ENCODE measurements at places on chromosomes 11 and 22.

DNA sequence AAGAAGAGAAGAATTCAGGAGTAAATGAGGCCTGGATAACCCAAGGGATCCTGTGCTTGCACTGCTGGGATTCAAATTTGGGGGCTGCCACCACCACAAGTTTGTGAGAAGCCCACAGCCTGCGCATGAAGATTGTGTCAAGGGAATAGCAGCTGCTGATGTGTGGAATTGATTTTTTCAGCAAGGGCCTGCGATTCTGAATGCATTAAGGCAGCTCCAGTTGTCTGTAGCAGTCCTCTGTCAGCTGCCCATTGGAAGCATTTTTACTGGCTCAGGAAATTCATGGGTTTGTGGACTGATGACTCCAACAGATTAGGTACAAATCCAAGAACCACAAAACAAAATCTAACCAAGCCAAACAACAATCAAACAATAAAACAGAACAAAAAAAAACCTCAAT is 14.0 kb downstream of the ARVCF start:
- DNase-seq, result no peak

DNA sequence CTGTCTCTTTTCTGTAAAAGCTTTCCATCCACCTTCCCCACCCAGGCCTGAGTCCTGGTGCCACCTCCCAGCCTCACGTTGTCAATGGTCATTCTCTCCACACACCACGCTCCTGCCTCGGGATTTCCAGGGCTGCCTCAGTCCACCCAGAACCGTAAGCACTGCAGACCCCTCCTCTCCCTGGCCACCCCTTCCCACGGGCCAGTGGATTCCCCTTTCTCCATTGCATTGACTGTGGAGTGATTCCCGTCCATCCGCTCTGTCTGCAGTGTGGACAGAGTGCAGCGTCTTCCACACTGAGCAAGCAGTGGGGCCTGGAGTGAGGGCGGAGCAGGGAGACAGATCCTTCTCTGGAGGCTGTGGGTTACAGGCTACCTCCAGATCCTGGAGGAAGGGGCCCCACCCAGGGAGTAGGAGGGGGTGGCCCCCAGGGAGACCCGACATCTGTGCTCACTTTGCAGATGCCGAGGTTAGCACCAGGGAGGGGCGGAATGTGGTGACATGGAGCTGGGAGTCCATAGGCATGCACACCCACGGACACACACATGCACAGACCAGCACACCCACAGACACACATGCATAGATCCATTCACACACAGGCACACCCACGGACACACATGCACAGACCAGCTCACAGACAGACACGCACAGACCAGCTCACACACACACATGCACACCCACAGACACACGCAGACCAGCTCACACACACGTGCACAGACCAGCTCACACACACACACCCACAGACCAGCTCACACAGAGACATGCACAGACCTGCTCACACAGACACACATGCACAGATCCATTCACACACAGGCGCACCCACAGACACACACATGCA is 109.6 kb upstream of the B3GAT1 start:
- no peak for DNase-seq

DNA sequence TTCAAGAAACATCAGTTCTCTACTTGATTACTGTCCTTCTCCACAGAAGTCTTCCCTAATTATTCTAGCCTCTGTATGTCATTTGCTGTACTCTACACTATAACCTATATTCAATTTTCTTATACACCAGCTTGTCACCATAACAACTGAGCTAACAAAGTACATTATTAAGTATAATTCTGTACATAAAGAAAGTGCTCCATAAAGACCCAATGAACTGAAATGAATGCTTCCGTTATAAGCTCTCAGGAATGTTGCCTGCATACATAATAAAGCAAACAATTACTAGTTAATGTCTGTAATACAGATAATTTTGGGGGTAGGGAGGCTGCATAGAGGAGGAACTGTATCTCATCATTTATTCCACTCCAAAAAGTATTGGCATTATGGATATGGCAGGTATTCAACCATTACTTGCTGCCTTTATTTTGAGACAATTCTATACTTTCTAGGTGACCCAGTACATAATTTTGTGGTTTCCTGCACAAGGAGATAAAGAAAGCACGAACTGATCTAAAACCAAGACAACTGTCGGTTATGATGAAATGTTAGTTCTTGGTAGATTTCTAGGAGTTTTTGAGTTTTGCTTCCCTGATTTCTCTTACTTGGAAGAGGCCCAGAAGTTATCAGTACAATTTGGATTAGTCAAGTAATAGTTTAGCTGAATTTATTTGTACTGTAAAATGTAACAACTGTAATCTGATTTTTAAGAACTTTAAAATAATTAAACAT is 202.5 kb downstream of the SBF2 start:
- DNase-seq, result no peak

GRCh38 chr22:42208362-42208761 is 62.1 kb downstream of the TCF20 start:
- DNase-seq, result no peak

DNA sequence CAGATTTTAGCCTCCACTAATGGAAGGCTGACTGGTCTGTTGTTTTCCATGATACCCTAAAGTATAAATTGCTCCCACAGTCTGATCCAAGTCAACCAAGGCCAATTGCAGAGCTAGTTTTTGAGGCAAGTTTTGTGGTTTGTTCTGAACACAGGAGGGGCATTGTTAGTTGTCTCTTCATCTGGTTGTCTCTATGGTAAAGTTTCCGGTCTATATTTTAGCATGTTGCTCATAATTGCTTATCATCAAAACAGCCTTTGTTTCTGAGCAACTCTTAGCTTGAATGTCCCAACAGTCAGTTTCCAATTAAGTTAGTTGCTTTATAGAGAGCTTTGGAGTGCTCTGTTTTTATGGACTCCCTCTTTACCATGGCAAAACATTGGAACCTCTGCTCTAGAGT is 217.6 kb upstream of the CARD18 start:
- DNase-seq, result no peak

DNA sequence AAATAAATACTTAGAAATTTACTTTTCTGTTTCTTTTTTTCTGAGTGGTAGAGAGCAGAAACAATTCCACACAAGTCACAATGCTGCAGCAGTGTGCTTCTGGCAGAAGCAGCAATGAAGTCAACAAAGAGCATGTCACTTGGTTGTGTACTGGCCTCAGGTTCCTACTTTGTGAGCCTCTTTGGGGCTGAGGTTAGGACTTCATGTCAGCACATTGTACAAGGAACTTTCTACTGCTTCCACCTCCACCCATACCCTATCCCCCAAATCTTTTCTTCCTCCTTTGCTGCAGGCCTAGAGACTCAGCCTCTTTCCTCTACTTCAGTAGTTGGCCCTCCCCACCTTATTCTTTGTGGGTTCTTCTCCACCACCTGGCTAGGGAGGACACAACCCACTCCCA is 252.7 kb upstream of the PITPNB start:
- DNase-seq, result no peak

- DNase-seq, result no peak
Observed at GRCh38 chr22:37427135-37427710, at the start of gene ELFN2. ELFN2 (minus strand) TSS chr22:37427479; CDS start chr22:37375534, 51,945 bp downstream.

DNA sequence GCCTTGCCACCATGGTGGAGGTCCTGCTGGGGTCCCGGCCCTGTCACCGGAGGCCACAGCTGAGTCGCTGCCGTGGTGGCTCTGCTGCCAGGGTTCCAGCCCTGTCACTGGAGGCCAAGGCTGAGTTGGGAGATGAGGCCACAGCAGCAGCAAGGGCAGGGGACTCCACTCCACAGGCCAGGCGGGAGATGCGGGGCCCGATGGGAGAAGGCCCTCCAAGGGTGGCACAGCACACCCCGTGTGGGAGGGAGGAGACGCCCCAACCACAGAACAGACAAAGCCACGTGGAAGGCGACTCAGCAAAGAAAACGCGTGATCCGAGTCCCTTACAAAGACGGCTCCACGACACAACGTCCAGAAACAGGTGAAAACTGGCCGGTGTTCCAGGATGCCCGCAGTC is 159.3 kb downstream of the BRD1 start:
- no peak for DNase-seq

DNA sequence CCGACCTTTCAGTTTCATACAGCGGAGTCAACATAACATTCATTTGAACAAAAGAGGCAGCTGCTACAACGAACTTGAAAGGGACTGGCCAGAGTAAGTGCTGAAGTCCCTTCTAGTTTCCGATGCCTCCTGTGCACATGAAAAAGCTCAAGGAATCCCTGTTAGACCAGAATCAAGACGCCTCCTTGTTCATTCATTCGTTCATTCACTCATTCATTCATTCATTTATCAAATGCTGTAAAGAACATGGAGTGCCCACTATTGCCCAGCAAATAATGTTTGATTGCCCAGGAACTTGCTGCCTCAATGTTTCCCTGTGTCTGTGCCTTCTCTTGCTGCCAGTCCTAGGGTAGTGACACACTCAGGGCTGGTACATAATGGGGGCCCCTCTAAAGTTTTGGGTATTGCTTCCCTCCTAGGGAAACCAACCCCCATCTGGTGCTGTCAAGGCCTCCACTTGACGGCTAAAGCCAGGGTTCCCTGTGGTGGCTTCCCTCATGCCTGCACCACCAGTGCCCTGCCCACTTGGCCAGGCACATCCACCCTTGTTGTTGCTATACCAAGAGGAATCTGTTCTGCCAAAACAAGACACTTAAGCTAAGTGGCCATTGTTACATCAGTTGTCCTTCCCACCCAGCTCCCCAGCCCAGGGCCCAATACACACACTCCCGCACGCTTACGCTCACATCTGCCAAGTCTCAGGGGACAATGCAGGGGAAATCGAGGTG is 3.8 kb downstream of the TMPRSS13 start:
- no peak for DNase-seq

- no peak for DNase-seq
Observed at GRCh38 chr11:116787436-116787785, 412 bp downstream of the ZPR1 start.

- DNase-seq, result no peak
Observed at GRCh38 chr11:12905435-12905834, 103.7 kb upstream of the RASSF10 start.

DNA sequence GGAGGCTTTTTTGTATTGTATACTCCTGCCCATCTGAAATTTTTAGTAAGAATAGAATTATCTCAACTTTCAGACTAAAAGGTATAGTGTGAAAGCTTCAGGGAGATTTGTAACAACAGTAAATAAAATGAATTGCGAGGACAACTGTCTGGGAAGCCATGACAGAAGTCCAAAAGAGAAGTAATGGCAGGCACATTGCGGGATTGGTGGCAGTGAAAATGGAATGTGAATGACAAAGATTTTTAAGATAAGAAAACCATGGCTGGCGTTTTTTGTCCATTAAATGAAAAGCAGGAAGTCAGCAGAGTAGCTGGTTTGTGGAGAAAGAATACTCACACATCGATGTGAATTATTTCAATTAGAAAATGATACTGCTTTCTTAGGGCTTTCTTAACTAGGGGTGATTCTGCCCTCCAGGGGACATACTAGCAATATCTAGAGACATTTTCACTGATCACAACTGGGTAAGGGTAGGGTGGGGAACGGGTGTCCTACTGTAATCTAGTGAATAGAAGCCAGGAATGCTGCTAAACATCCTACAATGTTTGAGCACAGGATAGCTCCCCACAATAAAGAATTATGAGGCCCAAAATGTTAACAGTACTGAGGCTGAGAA is 1.6 kb downstream of the NPAT start:
- DNase-seq, result no peak

DNA sequence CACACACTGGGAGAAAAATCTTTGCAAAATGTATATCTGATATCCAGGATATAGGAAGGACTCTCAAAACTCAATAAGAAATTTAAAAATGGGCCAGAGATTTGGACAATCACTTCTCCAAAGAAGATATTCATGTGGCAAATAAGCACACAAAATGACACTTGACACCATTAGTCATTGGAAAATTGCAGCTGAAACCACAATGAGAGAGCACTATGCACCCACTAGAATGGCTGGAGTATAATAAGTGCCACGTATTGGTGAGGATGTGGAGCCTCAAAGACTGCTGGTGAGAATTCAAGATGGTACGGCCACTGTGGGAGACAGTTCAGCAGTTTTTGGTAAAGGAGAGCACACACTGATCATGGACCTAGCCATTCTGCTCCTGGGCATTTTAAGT is 12.8 kb upstream of the OSBPL5 start:
- DNase-seq, result no peak

GRCh38 chr22:46827136-46827780 is 64.8 kb downstream of the TBC1D22A start:
- no peak for DNase-seq

DNA sequence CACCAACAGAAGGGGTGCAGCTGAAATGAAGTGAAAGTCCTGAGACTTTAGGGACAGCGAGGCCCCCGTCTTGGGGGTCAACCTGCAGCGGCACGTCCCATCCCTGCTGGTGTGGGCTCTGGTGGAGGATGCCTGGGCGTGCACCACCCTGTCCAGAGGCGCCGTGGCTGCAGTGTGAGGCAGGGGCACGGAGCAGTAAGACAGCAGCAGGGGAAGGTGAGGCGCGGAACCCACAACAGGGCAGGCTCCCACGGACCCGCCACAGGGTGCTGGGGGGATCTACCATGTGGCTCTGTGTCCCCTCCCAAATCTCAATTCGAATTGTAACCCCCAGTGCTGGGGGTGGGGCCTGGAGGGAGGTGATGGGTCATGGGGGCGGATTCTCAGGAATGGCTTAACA is 158.6 kb downstream of the SHANK2 start:
- no peak for DNase-seq

DNA sequence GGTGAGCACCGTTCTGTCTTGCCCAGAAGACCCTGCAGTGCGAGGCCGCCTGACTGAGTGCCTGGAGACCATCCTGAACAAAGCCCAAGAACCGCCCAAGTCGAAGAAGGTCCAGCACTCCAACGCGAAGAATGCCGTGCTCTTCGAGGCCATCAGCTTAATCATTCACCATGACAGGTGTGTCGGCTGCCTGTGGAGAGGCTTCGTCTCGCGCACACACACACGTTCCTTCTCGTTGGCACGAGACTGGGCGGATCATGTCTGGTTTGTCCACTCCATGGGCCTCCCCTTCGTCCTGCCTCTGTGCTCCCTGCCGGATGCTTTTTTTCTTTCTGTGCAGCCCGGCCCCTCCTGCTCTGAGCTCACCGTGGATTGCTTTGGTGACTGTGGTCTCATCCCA is 51.1 kb downstream of the MUC6 start:
- no peak for DNase-seq

DNA sequence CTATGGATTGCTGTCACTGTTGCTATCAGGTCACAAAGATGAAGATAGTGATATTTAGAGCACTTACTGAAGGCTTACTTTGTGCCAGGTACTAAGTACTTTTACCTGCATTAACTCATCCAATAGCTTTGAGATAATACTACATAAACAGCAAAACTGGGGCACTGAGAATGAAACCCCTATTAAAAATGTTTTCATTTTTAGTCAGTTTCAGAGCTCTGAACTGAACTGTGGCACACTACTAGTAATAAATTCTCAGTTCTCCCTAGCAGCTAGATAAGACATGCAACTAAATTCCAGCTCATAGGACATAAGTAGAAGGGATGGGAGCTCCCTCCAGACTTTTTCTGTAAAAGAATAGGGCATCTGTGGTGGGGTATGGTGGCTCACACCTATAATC is 24.0 kb downstream of the ARFGAP3 start:
- DNase-seq, result no peak

GRCh38 chr11:46253258-46254132 is 24.0 kb upstream of the CREB3L1 start:
- DNase-seq, result no peak

All from fibroblast of skin of left biceps (primary cell).